Suppressor macrophage treated with lipopolysaccharide for 1 hour (primary cell): ENCODE measurements at places on chromosomes 13 and 19.

DNA sequence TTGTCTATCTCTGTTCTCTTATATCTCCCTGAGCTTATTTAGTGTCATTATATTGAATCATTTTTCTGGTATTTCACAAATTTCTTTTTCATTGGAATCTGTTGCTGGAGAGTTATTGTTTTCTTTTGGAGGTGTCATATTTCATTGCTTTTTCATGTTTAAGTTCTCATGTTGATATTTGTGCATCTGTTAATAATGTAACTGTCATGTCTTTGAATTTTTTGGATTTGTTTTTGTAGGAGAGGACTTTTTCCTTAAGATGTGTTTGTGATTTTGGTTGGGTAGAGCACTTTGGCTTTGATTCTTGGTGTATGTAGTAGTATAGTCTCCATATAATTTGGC is 64.0 kb downstream of the DNAJC3 start:
- DNase-seq: no peak

DNA sequence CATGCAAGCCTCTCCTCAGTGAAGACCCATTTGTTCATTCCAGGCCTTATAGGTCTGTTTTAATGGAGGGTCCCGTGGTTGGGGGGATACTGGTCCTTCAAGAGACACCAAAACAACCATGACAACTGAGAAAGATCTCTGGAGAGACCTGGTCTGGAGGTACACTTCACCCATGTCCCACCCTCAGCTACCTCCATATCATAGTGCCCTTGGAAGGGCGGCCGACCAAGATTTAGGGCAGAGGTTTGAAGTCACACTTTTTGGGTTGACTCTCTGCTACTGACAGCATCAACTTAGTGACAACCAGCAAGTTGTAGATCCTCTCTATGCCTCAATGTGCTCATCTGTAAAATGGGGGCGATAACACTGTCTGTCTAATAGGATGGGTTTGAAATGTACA is 177.3 kb downstream of the TSHZ3 start:
- no peak for DNase-seq

- no peak for DNase-seq
Measured at GRCh38 chr19:19530889-19531288, 2.2 kb downstream of the YJEFN3 start.

DNA sequence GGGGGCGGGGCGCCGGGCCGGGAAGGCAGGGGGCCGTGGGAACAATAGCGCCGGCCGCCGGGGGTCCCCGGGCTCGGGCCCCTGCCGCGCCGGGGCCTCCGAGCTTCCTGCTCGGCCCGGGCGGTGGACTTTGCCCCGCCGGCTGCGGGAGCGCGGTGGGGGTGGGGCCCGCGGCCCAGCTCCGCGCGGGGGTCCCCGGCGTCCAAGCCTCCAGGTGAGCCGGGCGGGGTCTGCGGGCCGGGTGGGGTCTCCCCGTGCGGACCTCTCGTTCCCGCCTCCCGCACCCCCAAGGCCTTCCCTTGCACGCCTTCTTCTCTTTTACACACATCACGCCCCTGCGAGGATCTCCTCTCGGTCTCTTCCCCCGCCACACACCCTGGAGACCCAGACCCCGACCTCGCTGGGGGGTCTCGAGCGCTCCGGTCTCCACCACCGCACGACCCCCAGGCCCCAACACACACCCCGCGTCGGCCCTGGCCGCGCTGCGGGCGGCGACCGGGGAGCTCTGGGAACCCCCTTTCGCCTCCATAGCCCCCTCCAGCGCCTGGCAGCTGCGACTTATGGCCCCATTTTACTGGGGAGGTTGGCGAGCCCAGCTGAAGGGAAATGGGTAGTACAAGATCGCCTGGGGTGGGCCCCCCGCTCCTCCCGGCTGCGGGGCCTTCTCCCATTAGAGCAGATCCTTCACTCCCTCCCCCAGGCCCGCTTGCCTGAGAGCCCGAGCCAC is 711 bp downstream of the CAMSAP3 start:
- DNase-seq: peak; percentile 20

GRCh38 chr13:29593605-29594297 is 1.7 kb downstream of the SLC7A1 start:
- DNase-seq: no peak

GRCh38 chr19:5803752-5804515 is 933 bp upstream of the NRTN start:
- DNase-seq: peak; percentile 98

DNA sequence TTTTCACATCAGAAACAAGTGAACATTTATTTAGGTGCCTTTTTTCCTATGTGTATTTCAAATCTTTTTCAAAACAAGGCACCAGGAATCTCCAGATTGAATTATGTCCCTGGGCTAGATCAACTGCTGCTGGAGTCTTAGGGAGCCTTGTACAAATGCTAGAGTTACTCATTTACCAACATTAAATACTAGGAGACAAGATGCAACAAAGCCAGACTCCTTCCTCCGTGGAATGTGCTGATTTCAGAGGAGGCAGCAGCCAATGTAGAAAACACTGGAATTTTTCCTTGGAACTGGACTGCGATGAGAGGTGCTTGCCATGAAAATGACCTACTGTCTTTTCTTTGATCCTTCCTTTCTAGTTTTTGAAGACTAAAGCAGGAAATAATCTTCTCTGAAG is 1514.7 kb upstream of the MIR17HG start:
- no peak for DNase-seq

GRCh38 chr13:30338331-30338851 is 31.0 kb upstream of the KATNAL1 start:
- DNase-seq: no peak

DNA sequence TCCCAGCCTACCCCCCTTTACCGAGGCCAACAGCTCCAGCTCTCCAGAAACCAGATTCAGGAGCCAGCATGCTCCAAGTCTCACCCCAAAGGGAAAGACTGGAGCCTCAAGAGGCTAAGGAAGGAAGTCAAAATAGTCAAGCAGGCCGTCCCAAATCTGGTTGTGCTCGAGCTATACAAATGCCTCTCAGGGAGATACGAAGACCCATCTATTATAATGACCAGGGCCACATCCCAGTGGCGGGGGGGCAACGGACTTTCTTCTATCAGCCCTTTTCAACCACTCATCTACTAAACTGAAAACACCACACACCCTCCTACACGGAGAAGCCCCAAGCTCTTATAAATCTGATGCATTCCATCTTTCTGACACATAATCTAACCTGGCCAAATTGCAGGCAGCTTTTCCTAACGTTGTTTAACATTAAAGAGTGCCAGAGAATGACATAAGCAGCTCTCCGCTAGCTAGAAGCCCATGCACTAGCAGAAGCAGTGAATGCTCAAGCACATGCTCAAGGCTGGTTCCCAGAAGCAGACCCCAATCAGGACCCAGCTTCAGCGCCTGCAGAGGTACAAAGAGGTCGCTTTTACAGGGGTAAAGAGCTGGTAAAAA is 104.6 kb upstream of the ZNF98 start:
- DNase-seq: no peak

DNA sequence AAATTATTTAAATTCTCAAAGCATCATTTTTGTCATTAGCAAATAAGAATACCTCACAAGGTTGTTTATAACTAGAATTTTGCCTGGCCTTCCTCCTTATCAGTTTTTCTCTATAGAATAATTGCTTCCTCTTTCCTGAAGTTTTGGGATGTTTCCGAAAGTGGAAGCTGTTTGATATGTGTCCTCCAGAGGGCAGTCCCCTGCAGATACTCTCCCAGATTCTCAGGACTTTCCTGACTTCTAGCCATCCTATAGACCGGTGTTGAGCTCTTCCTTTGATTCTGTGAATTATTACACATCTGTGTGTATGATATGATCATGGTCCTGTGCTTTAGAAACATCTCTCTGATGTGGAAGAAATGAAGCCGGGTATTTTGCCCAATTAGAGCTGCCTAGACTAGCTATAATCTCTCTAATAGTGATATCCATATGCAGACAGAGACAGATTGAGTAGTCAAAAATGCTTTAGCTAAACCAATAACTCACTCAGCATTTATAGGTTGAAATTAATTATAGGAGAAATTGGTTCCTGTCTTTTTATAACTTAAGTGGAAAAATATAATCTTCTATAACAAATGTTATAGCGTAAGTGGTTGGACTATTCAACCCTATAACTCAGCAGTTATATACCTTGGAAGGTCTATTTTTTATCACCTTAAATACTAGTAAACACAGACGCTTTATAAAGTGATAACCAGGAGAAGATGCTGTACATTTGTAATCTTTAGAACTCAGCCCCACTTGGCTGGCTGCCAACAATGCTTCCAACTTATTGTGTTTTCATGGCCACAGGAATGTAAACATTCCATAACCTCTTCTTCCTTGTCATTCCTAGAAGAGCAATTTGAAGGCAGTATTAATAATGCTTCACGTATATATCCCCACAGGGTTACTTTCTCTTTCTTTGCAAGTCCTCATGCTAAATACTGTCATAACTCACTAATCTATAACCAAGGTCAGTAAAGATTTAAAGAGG is 201.0 kb upstream of the RXFP2 start:
- DNase-seq: peak; percentile 71

DNA sequence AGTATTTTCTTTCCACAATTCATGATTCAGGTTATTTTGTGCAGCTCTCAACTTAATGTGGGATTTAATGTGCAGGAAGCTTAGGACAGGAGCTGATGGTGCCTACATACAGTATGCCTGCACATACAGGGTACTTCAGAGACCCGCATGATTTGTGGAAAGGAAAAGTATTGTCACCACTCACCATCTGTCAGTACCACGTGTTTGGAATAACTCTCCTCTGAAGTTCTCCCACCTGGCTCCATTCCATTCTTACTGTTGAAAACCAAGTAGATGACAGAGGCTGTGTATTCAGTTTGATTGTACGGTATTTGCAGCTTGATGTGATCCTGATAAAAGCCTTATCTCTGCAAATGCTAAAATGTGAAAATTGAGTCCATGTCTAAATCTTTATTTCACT is 85.7 kb downstream of the ZAR1L start:
- DNase-seq: no peak

DNA sequence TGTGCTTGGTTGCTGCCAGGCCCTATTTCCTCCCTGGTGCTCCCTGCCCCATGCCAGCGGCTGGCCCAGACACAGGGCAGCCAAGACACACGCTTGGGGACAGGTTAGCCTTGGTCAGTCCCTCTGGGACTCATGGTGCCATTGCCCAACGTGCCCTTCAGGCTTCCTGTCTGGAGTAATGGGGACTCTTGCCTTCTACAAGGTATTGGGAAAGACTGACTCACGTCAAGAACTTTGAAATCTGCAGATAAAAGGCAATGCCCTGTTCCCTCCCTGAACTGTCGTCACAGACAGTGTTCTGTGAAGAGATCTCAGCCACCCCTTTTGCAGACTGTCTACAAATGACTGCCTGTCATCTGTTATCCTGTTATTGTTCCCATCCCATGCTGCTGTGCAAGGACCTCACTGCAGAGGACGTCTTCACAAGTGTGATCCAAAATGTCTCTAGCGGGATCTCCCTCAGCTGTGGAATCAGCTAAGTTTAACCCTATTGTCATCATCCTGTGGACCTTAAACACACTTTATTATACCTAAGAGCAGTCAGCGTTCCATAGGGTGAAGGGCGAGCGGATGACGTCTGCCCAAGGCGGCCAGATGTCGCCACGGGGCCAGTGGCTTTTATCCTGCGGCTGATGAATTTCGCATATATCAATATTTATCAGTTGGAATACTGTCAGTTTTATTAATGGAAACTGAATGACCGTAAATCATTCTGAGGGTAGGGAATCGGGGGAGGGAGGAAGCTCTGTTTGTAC is 59.0 kb downstream of the GSX1 start:
- DNase-seq: peak; percentile 5

DNA sequence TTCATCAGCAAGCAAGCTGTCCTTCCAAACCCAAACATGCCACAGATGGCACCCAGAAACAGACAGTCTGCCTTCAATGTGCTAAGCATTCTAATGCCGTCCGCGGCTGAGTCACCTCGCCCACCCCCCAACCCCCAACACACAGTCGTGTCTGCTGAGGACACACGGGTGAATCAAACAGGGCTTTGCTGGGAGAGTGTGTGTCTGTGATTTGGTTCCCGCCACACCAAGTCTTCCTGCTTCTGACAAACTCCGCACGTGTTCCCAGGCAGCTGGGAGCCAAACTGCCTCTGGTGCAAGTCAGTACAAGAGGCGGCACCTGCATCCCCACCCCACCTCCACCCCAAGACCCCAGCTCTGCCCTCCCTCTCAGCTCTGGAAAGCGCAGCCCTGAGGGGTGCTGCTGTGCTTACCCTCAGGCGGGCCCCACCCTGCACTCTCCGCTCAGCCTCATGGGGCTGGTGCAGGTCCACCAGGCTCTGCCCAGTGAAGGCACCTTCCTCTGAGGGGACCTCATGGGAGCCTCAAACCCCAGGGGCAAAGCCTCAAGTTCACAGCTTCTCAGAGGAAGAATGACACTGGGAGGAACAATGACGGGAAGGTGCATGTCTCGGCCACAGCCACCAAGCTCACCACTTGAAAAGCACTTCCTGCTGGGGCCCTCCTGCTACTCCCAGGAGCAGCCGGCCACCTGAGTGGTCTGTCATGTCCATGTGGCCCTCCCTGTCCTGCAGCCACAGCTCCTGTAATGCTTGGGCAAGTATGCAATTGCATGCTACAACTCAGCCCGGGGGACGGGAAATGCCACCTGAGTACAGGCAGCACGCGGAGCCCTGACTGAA is 15.0 kb upstream of the SLC35E1 start:
- DNase-seq: peak; percentile 47

GRCh38 chr19:16207063-16207462 is 9.4 kb downstream of the AP1M1 start:
- DNase-seq: no peak

DNA sequence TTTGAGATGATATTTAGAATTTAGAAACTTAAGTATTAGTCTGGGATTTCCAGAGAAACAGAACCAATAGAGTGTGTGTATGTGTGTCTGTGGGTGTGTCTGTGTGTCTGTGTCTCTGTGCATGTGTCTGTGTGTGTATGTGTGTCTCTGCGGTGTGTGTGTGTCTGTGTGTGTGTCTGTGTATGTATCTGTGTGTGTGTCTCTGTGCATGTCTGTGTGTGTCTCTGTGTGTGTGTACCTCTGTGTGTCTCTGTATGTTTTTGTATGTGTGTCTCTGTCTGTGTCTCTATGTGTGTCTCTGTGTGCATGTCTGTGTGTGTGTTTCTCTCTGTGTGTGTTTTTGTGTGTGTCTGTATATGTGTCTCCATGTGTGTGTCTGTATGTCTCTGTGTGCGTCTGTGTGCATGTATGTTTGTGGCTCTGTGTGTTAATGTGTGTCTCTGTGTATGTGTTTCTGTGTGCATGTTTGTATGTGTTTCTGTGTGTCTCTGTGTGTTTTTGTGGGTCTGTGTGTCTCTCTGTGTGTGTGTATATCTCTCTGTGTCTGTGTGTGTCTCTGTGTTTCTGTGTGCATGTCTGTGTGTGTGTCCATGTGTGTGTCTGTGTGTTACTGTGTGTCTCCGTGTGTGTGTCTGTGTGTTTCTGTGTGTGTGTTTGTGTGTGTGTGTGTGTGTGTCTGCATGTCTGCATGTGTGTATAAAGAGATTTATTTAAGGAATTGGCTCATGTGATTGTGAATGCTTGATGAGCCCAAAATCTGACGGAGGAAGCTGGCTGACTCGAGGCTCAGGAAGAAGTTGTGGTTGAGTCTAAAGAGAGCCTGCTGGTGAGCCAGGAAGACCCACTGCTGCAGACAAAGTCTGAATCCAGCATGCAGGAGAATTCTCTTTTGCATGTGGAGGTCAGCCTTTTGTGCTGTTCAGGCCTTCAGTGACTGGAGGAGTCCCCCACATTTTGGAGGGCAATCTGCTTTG is 22.2 kb downstream of the GPR42 start:
- peak; percentile 58 for DNase-seq
